SW 1271 (cell line): ENCODE measurements at places on chromosomes 4 and X.
A peak's percentile ranks its signal among the peaks of the same experiment; 100 is the strongest.

DNA sequence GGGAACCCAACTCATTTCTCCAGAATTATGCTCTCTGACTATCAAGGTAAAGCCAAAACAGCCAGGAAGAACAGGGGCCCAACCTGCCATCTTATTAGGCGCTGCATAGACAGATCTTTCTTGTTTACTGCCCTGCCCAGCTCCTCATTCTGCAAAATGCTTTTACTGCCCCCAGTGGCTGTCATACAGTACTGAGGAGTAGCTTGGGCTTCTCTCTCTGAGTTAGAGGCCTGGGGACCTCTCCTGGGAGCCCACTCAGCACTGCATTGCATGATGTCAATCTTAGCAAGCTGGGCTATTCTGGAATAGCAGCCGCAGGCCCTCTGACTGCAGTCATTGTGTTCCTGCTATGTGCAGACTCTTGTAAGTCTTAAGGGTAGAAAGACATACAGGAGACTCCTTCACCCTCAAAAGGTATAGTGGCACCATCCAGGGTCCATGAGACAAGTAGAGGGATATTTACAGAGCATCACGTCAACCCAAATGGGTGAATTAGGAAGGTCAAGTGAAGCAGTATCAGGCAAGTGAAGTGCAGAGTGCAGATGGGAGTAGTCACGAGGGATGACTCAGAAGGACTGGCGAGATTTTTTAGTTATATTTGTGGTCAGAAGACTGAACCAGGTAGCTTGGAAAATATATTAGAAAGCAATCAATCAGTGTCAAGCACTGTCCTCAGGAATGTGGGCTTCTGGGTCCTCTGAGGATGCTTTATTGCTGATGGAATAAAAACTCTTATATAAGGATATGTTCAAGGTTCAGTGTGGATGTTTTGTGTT lies 294.1 kb upstream of the SFRP2 start:
- DNase-seq: no peak

DNA sequence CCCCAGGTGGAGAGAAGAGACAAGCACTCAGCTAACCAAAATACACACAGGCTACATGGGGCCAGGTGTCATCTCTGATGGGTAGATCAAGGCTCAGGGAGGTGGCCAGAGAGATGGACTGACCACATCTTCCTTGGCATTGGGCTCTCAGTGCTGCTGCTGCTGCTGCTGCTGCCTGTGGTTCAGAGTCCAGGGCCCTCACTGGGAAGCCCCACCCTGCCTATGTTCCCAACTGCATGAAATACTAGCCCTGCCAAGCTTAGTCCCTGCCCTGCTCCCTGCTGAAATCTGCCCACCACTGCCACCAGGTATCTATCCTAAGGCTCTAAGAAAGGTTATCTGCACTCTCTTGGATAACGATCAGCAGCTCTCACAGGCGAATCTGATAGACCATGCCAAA lies 118.7 kb downstream of the EFHC2 start:
- DNase-seq: no peak

GRCh38 chr4:66929748-66930147 lies 615.6 kb downstream of the CENPC start:
- DNase-seq: no peak

- no peak for DNase-seq
Measured at GRCh38 chrX:17104433-17104832, 158.0 kb downstream of the REPS2 start.

DNA sequence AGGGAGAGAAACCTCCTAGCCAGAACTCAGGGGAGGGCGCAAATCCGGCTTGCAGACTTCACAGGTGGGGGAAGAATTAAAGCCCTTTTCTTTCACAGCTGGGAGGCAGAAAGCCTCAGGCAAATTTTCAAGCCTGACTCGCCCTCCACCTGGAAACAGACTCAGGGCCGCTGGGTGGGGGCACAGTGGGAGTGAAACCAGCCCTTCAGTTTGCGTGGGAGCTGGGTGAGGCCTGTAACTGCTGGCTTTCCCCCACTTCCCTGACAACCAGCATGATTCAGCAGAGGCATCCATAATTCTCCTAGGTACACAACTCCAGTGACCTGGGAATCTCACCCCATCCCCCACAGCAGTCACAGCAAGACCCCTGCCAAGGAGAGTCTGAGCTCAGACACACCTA lies 206.9 kb upstream of the INTU start:
- no peak for DNase-seq

DNA sequence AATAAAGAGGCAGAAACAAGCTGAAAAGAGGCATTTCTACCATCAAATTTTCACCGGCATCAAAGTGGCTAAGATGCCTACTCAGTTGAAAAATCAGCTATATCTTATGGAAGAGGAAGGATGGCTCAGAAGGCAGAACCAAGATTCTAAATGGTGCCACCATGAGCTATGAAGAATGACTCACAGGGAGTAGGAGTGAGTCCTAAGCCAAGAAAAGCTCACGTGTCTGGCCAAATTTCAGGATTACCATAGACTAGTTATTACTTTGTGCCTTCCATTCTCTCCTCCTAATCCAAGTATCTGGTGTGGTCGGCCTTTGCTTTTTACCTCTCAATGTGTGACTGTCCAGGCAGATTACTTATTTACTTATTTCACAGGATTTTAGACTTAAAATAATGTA lies 54.8 kb downstream of the BMP3 start:
- DNase-seq: no peak

- no peak for DNase-seq
Measured at GRCh38 chr4:167234316-167234881, at the start of gene SPOCK3. Gene SPOCK3, minus strand, starts transcription at chr4:167234494.

DNA sequence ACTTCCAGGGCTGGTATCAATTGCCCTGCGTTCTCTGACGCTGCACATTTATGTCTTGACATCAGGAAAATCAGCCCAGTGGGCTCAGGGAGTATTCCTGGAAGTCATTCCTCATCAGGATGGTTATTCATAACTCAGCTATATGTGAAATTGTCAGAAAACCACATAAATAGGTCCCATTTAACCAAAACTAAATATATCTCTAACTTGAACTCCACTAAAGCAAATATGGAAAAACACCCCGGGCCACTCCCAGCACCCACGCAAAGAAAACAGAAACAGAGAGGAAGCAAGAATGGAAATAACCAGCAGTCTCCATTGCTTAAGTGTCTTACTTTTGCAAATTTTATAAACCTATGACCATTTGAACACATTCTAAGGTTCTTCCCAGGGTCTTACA lies 112.0 kb downstream of the IRF2 start:
- no peak for DNase-seq

DNA sequence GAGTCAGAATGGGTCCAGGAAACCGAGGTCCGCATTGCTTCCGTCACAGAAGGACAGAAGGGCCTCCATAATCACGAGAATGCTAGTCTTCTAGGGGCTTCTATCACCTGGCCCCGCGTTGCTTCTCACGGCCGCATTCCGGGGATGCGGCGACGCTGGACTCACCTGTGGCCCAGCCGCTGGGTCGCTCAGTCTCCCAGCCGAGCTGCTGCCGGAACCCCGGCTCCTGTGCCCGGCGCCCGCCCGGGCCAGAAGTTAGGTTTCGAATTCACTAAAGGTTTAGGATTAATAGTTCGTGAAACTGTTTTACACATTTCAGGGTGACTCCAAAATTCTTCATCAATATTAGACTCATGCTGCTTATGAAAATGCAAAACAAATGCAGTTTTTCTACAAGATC lies 31.7 kb upstream of the TMSB15A start:
- DNase-seq: no peak

DNA sequence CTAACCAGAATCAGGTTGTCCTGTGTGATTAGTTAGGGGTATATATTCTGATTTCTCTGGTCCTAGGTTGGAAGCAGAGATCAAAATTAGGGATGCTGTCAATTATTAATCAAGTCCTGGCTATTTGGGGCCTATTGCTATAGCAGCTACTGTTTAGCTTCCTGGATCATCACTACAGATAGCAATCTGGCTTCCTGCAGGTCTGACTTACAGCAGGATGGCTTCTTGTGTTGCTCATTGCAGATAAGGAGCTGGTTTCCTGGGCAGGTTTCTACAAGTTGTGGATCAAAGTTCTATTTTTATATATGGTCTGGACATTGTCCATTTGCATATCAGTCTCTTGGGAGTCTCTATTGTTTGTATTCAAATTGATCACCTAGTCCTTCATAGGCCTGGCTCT lies 57.7 kb upstream of the C4orf54 start:
- DNase-seq: no peak

DNA sequence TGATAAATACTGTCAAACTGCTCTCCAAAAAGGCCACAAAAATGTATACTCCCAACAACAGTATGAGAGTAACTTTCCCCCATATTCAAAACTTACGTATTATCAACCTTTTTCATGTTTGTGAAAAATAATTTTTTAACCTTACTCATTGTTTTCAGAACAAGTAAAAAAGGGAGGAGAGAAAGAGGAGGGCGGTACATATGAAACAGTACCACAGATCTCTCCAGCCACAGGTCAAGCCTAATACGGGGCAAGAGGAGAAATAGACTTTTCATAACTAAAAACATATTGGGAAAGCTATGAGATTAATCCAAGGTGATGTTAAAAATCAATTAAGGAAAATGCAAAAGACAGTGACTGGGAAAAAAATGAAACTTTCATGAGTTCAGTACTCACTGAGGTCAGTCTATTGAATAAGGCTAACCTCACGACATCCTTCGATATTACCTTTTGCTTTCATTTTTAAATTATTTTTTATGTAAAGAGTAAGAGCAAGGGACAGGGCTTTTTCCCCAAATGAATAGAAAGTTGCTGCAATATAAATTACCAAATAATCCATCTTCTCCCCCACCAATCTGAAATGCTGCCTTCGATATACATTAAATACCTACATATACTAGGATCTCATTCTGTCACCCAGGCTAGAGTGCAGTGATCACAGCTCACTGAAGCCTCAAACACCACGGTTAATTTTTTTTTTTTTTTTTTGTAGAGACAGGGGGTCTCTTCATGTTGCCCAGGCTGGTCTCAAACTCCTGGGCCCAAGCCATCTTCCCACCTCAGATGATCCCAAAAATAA lies 25.3 kb downstream of the FBXW7 start:
- no peak for DNase-seq

GRCh38 chrX:30008031-30008430 lies 207.3 kb upstream of the MAGEB2 start:
- no peak for DNase-seq

DNA sequence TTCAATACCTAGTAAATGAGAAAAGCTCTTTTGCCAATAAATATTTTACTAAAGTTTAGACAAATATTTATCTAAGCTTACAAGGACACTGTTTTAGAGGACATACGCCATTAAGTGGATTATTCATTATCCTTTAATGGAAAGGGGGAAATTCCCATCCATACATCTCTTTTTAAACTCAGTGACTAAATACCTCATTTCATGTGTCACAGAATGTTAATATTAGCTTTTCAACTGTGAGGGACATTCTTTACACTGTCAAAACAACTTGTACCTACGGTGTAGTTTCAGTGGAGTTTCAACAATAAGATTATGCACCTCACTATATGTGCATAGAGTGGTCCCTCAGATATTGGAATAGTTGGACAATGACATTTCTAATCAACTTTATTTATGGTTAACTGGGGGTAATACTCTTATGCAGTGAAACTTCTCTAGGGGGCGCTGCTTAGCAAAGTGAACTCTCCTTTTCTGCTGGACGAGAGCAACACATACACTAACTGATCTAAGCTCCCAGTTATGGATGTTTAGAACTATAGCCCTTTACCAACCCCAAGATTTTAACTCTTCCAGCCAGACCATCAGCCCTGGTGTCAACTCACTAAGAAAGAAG lies 9.7 kb downstream of the HS6ST2 start:
- DNase-seq: no peak

DNA sequence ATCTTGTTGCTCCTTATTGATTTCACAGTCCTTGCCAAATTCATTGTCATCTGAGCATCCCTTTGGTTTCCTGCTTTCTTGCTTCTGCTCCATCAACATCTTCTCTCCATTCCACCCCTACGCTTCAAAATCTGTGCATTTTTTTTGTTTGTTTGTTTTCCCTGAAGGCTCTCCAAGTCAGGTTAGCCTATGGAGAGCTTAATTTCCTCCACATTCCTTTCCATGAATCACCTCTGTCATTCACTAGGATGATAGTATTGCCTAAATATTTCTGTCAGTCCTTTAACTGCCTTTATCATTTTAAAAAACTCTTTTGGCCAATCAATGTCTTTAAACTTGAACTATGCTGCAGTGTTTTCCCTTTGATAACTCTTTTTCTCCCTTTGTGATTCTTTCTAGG lies 67.7 kb downstream of the PPARGC1A start:
- peak; percentile 31 for DNase-seq

DNA sequence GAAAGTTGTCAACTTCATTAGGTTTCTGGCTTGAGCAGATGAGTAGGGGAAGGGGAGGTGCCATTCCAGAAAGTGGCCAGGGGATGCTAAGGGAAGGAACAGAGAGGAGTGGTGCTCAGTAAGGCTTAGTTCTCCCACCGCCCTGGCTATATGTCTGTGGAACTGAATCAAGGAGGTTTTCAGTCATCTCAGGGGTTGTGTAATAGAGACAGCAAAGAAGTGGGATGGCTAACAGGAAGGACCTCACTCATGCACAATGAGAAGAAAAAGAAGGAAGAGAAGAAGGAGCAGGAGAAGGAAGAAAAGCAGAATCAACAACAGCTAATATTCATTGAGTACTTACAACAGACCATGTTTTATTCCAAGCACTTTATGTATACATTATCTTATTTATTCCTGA lies 368.7 kb downstream of the MID1IP1 start:
- DNase-seq: no peak

- DNase-seq: no peak
Measured at GRCh38 chr4:176883681-176884418, 91.1 kb upstream of the VEGFC start.

GRCh38 chr4:184148738-184149637 lies 68.7 kb downstream of the ENPP6 start:
- no peak for DNase-seq

DNA sequence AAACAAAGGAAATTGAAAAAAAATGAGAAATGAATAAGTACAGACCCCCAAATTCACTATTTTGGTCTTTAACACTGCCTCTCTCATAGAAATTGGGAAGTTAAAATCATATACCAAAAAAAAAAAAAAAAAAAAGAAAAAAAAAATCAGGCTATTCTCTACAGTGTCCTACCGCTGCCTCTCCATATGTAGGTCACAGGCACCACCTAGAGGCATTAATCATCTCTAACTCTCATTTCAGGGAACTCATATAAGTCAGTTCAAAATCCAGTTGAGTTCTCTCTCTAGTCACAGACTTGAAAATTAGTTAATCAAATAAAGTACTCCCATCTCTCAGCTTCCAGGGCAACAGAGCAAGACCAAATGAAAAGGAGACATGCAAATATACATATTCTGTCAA lies 47.9 kb downstream of the COX18 start:
- DNase-seq: peak; percentile 43

GRCh38 chr4:891747-892146 lies 40.4 kb downstream of the GAK start:
- no peak for DNase-seq
